Mammary epithelial cell (primary cell): ENCODE measurements at places on chromosomes 7 and 10. TPM values are rescaled to one million over a fixed set of nuclear protein-coding genes. Genes with fewer than 3 reads are reported as not detected.

DNA sequence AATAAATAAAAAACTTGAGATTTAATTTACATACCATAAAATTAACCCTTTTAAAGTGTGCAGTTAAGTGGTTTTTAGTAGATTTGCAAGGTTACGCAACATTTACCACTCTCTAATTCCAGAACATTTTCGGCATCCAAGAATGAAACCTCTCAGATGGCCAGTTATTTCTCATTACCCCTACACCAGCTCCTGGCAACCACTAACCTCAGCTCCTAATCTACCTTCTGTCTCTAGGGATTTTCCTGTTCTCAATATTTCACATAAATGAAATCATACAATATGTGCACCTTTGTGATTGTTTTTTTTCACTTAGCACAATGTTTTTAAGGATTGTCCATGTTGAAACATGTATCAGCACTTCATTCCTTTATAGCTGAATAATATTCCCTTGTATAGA is 45.1 kb downstream of the INPP5F start:
- peak; percentile 84 for DNase-seq

GRCh38 chr10:28047061-28047460 is 48.2 kb upstream of the ODAD2 start:
- DNase-seq = no peak

The CHN2 gene
- total RNA-seq = not detected in 2 replicates

DNA sequence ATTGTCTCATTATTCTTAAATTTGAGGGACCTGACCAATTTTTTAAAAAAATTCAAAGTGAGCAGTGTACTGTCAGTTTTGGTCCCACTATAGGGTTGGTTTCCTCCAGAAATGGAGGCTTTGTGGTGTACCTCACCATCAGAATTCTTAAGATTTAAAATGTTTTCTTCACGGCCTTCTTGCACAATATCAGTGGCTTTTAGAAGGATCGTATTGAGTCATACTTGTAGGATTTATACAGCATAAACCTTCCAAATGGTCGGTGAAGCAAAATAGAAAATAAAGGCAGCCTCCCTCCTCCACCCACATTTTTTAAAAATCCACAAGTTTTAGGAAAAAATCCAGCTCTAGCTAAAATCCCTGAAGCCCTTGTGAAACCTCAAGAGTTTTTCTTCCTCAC is 126.4 kb downstream of the RNLS start:
- no peak for DNase-seq

The HOGA1 gene
- total RNA-seq = 0.43 and 1.8 TPM in 2 replicates

DNA sequence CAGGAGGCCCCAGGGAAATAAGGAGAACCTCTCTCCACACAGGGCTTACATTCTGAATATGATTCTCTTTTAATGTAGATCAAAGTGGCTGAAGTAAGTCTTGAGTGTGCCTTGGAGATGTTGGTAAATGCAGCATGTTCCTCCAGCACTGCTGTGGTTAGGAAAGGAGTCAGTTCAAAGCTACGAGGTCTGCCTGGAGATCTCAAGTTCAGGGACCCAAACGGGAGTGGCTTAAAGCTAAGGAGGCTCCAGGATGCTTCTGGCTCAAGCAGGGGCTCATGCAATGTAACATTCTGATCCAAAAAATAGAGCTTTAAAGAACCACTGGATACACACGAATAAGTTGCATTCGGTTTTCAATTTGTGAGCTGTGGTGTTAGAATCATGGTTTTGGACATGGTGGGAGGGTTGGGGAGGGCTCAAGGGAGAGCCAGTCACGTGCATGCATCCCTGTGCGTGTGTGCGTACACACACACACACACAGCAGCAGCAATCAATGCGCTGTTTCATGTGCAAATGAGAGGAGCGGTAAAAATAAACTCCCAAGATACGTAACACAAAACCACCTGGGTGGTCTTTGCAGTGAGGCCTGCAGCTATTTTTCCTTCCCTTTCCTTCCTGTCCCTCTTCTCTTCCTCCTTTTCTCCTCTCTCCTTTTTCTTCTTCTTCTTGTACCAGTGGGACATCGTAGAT is 70.5 kb downstream of the AOAH start:
- DNase-seq = no peak

- DNase-seq = no peak
Measured at GRCh38 chr7:118372530-118372929, 148.0 kb downstream of the ANKRD7 start.

GRCh38 chr10:48885376-48885775 is 54.3 kb downstream of the LRRC18 start:
- no peak for DNase-seq
